ENCODE measurements at places on chromosomes 11 and 22.

DNA sequence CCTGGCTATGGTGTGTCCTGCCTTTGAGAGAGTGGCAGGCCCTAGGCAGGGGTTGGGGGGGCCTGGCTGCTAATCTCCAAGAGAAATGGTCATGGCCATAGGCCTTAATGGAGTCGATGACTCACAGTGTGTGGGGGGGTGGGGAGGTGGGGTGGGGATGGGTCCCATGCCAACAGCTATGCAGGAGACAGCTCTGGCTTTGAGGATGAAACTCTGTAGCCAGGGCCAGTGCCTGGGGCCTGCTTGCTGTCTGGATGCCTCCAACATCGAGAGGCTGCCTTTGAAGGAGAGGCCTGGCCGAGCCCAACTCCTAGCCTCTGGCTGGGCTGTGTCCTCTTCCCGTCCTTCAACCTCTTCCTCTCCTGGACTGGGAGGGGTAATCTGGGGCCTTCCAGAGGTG is 23.9 kb upstream of the TSPAN18 start:
- DNase-seq: no peak

DNA sequence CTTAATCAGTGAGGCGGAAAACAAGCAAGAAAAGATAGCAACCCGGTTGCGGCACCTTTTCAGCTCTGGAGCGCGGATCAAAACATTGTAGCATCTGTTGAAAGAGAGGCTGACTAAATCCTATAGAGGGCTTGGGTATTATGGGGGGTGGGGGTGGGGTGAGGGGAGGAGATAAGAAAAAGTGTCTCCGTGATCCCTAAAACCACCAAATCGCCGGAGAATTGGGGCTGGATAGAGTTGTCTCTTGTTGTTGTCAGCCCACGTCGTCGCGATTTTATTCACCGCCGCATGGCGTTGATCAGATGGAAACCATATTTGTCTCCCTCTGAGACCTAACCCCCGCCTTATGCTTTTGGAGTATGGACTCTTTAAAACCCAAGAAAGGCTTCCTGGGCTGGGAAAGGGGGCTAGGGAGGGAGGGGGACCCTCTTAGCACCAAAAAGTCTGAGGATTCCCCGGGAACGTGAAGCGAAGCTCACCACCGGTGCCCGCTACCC is 13.0 kb downstream of the PAX6 start:
- DNase-seq: no peak

- no peak for DNase-seq
These were observed 759 bp downstream of the DESI1 start for GRCh38 chr22:41619979-41620588.

GRCh38 chr11:8287703-8288102 is 24.0 kb upstream of the LMO1 start:
- DNase-seq: no peak

DNA sequence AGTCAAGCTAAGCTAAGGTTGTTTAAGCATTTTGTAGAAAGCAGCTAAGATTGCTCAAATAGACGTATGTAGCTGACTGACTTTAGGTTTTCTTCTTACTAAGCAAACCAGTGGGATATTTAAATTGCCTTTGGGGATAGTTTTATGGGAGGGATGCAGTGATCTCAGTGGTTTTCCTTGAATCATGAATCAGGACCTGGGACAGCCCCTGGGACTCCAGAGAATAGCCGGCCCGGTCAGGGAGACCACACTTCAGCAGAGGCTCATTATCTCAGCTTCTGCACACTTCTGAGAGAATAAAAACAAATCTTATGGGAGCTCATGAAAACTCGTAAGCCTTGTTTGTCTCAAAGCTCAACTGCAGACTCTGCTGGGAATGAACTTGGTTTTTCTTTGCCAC is at the start of gene OR9I1:
TSS of gene OR9I1 (minus strand) at position 62 of the 400 bp plus-strand sequence. CDS start 6,086 bp downstream, outside the sequence.
- DNase-seq: no peak

Measured in iPS DF 6.9 (cell line).